ENCODE measurements at places on chromosomes 2 and 18.

GRCh38 chr18:33076601-33077000, 303.8 kb upstream of the KLHL14 start:
- DNase-seq, result no peak

GRCh38 chr2:141555876-141556470, 574.8 kb downstream of the LRP1B start:
- no peak for DNase-seq

DNA sequence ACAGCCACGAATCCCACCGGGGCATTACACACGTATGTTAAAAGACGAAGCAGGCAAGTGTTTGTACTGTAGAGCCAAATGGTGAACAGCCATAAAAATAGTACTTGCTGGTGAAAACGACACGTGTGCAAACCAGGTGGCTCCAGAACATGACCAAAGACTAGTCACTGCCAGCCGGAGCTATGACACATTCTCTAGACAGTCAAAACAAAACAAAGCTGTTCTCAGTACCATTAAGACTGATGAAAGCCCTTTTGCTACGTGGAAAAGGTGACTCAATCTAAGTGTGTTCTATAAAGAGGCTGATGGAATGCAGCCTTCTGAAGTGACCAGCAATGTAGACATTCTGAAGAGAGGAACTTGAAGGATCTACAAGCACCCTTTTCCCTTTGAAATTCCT, 367.7 kb upstream of the NETO1 start:
- no peak for DNase-seq

GRCh38 chr2:98768384-98769113, 37.6 kb upstream of the MGAT4A start:
- no peak for DNase-seq

DNA sequence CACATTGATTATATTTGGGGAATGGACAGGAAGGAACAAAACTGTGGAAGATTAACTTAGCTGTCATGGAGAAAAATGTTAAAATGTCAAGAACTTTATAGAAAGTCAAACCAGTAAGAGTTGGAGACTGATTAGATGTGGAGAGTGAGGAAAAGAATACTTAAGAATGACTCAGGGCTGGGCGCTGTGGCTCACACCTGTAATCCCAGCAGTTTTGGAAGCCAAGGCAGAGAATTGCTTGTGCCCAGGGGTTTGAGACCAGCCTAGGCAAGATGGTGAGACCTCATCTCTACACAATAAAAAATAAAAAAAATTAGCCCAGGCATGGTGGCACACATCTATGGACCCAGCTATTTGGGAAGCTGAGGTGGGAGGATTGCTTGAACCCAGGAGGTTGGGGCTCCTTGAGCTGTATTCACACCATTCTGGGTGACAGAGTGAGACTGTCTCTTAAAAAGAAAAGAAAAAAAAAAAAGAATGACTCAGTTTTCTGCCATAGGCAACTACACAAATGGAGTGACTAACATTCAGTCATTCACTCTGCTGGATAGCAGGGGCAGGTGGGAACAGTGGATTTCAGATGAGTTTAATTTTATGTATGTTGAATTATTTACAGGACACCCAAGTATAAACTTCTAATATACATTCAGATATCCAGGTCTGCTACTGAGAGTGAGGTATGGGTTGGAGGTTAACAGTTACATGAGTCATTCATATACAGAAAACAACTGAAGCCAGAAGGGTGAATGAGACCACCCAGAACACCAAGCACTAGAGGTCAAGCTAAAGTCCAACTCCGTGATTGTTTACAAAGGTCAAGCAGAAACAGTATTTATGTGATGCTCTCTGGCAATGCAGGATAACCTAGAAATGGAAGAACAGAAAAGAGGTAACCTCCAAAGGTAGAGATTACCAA, 33.9 kb downstream of the ORC2 start:
- DNase-seq, result no peak

DNA sequence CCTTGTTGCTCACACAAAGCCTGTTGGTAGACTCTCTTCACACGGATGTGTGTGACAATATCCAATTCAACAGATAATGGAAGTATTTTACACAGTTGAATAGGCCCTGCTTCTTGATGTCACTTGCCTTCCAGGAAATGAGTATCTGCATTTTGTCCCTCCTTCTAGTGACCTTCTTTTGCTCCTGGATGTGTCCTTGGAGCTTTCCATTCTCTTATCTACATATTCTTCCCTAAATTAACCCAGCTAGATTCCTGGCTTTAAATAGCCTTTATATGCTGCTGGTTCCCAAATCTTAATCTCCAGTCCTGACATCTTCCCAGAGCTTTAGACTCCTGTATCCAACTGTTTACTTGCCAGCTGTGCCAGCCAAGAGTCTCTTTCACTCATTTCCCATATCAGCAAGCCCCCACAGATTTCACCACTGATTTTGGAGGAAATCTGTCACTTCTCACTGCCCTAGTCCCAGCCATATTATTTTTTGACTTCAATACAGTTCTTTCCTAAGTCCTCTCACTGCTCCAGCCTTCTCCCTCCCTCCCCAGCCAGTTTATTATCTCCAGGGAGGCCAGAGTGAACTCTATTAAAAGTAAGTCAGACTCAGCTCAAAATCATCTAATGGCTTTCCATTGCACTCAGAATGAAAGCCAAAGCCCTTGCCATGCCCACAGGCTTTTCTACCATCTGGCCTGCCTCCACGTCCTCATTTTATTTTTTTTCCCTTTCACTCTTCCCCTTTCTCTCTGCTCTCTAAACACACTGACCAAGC, 170.0 kb downstream of the PDE11A start:
- DNase-seq, result no peak

DNA sequence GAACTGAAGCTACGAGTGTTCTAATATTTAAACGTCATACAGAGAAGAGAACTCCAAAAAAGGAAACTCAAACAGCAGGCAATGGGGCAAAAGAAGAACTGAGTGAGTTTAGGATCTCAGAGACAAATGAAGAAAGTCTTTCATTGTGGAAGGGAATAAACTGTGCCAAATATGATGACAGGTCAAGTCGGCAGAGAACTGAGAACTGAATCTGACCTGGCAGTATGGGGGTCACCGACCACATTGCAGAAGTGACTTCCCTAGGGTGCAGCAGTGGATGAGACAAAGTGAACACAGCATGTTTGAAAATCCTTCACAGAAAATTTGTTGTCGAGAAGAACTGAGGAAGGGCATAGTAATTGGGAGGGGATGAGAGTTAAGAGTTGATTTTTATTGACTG, 55.9 kb downstream of the TTC21B start:
- no peak for DNase-seq

- no peak for DNase-seq
These were observed 35.8 kb downstream of the ANO7 start for GRCh38 chr2:241224018-241224850.

- no peak for DNase-seq
These were observed 284.7 kb upstream of the ZC3H15 start for GRCh38 chr2:186201371-186201770.

DNA sequence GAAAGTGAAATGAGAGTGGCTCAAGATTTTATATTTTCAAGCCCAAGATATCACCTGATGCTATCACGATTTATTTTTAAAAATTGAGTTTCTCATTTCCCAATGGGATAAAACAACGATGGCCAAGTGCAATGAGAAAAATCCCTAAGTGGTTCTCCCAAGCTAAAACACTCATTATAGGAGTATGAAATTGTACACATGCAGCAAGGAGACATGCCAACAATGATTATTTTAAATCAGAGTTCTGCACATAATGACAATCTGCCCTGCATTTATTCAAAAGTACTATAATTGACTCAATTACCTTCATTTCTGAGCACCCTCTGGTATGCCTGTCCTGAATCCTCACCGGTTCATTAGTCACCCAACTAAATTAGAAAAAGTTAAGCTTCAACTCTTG, 12.7 kb downstream of the CYTIP start:
- no peak for DNase-seq

DNA sequence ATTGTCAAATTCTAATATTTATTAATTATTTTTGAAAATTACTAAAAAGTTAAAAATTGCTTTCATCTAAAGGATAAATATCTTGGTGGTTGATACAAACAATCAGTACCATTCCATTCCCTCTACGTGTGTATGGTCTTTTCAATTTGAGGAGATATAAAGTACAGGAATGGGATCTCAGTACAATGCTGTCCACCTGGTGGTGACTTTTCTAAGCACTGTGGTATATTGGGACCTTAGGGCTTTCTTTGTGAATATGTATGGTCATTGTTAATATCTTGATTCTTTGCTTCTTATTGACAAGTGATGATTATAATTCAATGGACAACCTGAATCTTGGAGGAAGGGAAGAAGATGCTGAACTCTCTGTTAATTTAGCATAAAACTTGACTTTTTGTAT, 83.1 kb downstream of the NBEAL1 start:
- no peak for DNase-seq

GRCh38 chr18:57210716-57211411, 64.0 kb downstream of the BOD1L2 start:
- no peak for DNase-seq

- DNase-seq, result no peak
These were observed 84.1 kb downstream of the GALNT14 start for GRCh38 chr2:31053929-31054782.

DNA sequence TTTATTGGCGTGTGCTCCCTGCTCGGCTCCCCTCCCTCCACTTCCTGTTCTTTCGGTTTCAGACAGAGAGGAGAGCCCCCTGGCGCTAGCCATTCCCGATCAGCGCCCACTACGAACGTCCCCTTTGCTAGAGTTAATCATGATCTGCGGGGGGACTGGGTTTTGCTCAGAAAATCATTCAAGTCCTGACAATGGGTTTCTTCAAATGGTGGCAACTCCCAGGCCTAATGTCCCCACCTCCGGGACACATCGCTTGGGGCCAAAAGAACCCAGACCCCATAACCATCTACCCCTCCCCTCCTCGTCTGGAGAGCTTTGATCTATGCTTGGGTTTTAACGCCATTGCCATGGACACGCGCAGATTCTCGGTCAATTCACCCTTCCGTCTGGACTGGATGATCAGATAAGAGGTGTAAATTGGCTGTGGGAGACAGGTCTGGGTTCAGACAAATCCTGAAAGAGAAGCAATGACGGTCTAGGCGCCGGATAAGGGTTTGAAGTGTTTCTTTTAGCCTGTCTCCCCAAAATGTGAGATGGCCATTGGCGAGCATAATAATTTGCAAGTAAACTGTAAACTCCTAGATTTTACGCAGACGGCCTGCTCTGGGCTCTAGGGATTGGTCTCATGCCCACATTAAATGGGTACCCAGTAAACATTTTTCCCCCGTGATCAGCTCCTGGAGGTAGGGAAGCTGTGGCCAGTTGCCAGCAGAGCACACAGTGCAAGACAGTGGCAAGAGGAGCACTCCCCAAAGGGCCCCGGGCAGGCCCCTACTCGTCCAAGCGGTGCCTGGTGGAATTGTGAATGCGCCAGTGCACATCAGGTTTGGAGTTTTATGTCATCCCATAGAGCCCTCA, 4.7 kb downstream of the NRP2 start:
- no peak for DNase-seq

GRCh38 chr2:191174442-191174841, 23.6 kb upstream of the STAT4 start:
- no peak for DNase-seq

- DNase-seq, result no peak
These were observed 43.2 kb upstream of the MRPL33 start for GRCh38 chr2:27728081-27728858.

- DNase-seq, result no peak
These were observed 88.9 kb downstream of the PLEKHM3 start for GRCh38 chr2:207936380-207936779.

DNA sequence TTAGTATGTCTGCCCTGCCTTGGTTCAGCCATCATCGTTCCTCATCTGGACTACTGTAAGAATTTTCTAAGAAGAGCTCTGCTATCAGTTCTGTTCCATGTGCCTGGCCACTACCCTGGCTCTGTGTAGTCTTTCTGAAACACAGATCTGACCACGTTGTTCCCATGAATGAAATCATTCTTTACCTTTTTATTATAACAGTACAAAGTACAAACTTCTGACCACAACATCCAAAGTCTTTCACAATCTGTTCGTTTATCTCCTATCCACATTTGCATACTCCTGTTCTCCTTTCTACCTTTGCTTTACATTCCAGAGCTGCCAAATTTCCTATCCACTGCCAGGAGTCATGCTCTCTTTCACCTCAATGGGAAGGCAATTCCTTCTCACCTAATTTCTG, 284.6 kb upstream of the LRP1B start:
- no peak for DNase-seq

GRCh38 chr2:145524836-145525235, 1004.9 kb upstream of the ZEB2 start:
- no peak for DNase-seq

DNA sequence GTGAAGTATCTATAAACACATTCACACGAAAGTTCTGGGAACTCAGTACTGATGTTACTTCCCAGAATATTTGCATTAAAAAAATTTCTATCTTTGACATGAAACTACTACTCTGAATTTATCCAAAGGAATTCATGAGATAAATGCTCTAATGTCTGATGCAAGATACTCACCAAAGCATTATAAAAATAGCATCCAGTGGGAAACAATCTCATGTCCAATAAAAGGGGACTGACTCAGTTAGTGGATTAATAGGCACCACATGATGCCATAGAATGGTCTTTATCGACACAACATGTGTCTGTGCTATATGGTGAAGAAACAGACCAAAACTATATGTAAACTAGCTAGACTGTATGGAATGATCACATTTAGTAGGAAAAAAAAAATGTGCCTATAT, 33.9 kb downstream of the LAMA3 start:
- no peak for DNase-seq

DNA sequence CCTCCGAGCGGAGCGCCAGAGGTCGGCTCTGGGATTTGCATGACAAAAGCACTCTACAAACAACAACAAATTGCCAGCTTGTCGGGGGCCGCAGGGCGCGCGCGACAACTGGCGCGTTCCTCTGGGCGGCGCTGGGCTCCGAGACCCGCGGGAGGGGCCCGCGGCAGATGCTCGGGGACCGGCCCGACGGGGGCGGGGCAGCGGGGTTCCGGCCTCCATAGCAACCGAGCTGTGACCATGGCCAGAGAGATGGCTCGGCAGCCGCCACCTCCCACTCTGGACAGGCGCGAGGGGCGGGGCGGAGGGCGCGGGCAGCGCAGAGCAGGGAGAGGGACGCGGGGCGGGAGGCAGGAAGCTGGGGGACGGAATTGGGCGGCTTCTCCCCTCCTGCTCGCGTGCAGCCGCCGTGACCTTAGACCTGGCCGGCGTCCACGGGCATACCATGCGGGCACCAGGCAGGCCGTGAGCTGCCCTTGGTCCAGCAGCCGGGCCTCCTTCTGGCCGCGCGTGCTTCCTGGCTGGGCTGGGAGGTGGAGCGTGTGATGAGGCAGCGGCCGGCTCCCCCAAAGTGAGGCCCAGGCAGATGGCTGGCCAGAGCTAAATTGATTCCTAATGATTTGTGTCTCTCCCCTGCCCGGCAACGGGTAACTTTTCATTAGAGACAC, 171.5 kb downstream of the CELF4 start:
- DNase-seq, result no peak
